ENCODE measurements at places on chromosomes 3 and 15.

- DNase-seq, result no peak
These were observed 871.2 kb upstream of the NR2F2 start for GRCh38 chr15:95459273-95459672.

GRCh38 chr3:47533481-47533880 lies 20.0 kb upstream of the ELP6 start:
- DNase-seq, result no peak

- peak; percentile 31 for DNase-seq
These were observed 392.7 kb upstream of the TBL1XR1 start for GRCh38 chr3:177589911-177590381.

DNA sequence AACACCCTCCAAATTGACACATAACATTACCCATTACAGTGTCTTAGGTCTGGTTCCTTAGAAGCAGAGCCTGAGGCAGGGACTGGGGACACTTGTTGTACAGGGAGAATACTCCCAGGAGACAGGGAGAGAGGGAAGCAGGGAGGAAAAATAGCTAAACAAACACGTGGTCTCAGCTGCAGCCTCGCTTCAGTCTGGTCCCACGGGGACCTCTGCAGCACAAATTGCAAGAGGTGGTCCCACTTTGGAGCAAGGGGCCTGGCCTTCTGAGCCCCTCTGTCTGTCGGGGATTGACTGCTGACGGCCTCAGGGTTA lies 25.0 kb upstream of the PLA2G4D start:
- DNase-seq, result no peak

GRCh38 chr3:77404871-77405270 lies 365.0 kb downstream of the ROBO2 start:
- no peak for DNase-seq

DNA sequence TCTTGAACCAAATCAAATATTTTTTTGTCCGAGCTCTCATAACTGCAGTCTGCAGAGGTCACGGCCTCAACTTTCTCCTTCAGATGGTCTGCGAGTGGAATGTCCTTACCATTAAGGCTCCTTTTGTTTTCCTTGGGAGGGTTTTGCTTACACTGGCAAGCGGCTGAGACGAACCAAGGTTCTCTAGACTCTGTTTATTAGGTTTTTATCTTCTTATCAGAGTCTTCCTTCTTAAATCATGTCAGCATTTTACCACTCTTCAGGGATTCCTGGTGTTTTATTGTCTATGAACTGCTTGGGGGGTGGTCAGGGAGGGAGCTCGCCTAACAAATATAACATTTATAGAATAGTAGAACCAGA lies 773.7 kb upstream of the NR2F2 start:
- DNase-seq, result peak; percentile 33

GRCh38 chr3:14376348-14377043 lies 25.9 kb upstream of the SLC6A6 start:
- DNase-seq, result no peak

GRCh38 chr3:128873244-128874022 lies 6.0 kb upstream of the ACAD9 start:
- DNase-seq, result no peak

GRCh38 chr3:125644036-125645005 lies 49.0 kb upstream of the OSBPL11 start:
- peak; percentile 52 for DNase-seq

DNA sequence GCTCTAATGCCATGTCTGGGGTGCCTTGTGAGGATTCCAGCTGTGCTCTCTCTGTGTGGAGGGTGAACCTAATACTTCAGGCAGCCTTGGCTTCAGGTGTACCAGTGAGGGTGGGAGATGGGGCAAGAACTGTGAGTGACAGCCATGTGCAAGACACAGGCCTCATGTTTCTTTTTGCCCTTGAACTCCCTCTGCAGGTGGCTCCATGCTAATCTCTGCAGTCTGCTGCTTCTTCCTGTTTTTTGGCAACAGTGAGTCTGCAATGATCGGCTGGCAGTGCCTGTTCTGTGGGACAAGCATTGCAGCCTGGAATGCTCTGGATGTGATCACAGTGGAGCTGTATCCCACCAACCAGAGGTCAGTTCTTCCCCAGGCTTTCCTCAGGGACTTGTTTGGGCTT lies 189.3 kb downstream of the SV2B start:
- DNase-seq, result no peak

- no peak for DNase-seq
These were observed 56.9 kb upstream of the DPH6 start for GRCh38 chr15:35602836-35603235.

DNA sequence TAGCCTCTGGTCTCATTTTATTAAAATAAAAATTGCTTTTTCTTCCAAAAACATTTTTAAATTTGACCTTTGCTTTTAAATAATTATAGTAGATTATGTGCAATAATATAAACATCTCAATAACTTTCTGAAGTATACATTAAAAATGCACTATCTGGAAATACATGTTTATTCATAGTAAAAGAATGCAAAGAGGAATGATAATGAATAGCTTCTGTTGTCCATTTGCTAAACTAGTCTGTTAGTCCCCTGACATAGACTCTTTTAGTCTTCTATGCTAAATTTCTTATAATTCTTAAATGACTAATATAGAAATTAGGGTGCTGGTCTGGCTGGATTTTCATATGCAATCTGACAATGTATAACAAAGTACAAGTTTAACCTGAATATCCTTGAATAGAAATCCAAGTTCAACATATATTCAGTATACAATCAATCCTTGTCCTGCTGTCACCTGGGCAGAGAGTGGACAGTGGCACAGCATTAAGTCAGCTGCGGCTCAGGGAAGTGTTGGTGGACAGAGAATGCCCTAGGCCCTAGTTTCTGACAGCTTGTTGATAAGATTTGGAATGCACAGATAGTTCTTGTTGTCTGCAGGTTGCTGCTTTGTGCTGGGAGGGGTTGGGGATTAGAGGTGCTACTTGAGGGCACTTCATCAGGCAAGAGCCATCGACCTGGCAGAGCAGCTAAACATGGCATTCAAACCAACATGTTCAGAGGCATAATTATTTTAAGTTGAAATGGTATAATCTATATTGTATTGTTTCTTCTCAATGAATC lies 161.7 kb downstream of the MBNL1 start:
- DNase-seq, result peak; percentile 34

DNA sequence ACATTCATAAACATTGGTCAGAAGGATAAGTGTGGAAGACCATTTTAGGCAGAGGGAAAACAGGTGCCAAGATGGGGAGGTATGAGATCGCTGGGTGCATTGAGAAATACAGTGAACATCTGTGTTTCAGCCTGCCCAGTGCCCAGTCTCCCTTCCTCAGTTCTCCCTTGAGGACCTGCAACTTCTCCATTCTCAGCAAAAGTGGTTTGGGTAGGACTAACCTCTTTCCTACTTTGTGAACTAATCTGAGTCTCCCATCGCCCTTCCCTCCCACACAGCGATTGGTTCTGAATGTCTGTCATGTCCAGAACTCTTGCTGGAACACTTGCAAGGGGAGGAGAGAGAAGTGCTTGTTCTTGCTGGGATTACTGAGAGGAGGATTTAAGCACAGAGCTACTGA lies 10.9 kb upstream of the CCNL1 start:
- DNase-seq, result no peak

DNA sequence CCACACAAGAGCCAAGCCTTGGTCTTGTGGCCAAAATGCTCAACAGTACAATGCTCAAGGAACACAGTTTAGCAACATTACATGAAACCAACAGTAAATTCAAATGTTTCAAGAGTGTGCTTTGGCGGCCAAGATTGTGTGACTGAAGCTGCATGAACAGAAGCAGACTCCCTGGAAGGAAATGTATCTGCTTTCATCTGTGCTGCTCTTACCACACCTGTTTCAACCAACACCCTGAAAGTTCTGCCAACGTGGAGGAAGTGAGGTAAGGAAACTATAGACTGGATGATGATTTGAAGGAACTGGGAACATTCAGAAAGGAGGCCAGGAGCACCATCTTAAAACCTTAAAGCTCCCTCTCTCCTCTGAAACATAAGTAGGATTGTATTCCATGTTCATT lies 55.7 kb downstream of the MB21D2 start:
- DNase-seq, result no peak

DNA sequence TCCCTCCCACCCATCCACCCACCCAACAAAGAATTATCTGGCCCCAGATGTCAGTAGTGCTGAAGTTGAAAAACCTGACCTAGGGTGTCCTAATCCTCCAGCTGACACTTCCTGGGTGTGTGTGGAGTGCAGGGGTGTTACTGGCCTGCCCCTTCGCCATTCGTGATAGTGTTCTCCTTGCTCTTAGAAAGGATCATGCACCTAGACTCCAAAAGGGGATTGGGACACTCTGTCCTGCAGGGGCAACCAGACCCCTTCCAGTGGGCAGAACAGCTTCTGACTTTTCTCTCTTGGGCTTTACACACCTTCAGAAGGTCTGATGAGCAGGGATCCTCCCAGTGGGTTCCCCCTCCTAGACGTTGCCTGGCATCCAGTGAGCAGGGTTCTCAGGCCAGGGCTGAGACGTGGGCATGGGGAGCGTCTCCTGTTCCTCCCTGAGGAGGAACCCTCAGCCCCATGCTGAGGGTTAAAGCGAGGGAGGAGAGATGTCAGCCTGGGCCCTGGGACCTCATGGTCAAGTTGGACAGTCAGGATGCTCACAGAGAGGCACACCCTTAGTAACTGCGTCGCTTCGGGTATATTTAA lies 75.0 kb downstream of the AAGAB start:
- DNase-seq, result no peak

GRCh38 chr3:12503126-12503957 lies 19.1 kb downstream of the TSEN2 start:
- no peak for DNase-seq

GRCh38 chr15:90742087-90742486 lies 24.9 kb downstream of the BLM start:
- DNase-seq, result no peak

- DNase-seq, result no peak
These were observed 74.7 kb downstream of the RASA2 start for GRCh38 chr3:141561426-141562034.

GRCh38 chr3:181458857-181459256 lies 252.9 kb upstream of the SOX2 start:
- DNase-seq, result no peak

DNA sequence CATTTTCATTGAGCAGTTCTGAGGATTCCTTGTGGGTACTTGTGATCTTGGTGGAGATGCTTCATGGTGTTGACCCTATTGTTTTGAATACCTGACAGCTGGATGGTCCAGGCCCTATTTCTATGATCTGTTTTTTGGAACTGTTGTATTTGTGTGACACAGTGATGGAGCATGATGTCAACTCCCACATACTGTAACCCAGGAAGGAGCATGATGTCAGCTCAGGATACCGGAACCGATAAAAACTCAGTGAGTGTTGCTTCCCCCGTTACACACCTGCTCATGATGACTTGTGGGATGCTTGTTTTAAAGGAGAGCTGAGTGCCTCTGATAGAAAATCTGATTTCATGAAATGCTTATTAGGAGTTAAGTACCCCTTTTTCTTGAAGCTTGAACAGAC lies 45.1 kb downstream of the ZBTB38 start:
- no peak for DNase-seq

- no peak for DNase-seq
These were observed 70.9 kb downstream of the DCUN1D1 start for GRCh38 chr3:182909318-182910040.

GRCh38 chr3:100879195-100879810 lies 113.9 kb downstream of the ABI3BP start:
- DNase-seq, result no peak

GRCh38 chr3:122055215-122055614 lies at the start of gene CD86:
CD86 (plus strand) TSS chr3:122055362; CDS start chr3:122055490, 128 bp downstream.
- no peak for DNase-seq
